Renal cortex interstitium (tissue), 15 donors: ENCODE measurements at places on chromosomes 1 and 21.

DNA sequence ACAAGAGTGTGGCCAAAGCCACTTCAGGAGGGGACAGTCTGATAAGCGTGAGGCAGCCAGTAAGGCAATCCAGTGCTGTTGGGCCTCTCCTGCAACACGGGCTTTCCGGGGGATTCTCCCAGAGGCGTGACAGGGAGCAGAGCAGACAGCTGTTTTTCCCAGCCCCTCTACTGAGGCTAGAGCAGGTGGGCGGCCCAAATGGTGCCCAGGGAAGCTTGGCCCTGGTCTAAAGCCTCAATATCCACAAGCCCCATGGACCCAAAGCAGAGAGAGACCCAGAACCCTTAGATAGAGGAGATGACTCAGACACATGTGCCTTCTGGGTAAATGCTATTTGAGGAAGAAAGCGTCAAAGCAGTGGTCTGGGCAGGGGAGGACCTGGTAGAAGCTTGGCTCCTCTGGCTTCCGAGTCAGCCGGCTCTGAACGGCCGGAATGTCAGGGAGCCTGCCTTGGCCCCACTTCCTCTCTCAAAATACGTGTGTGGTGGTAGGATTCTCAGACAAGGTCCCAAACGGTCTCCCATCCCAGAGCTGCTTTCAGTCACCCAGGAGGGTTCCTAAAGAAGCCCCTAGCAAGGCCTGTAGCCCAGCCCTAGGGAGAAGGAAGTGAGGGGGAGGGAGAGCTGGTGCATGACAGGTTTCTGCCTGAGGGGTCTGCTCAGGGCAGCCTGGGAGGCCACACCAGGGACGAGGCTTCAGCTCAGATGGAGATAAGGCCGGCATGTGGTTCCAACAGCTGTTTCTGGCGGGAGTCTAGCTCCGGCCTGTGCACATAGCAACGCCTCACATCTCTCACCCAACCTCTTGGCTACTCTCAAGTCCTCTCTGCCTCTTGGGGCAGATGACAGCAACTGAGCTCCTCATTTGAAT lies 28.8 kb downstream of the PIK3C2B start:
- DNase-seq = no peak

DNA sequence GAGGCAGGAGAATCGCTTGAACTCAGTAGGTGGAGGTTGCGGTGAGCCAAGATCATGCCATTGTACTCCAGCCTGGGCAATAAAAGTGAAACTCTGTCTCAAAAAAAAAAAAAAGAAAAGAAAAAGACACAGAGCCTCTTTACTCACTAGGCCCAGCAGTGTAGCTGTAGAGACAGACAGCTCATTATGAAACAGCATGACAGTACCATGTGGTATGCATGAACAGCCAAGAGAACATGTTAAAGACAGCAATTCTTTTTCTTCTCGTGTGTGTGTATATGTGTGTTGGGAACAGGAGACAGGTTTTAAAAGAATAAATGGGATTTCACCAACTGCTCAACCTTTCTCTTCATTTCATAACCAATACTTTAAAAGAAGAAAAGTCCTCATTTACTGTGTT lies 118.8 kb downstream of the PIK3R3 start:
- no peak for DNase-seq

DNA sequence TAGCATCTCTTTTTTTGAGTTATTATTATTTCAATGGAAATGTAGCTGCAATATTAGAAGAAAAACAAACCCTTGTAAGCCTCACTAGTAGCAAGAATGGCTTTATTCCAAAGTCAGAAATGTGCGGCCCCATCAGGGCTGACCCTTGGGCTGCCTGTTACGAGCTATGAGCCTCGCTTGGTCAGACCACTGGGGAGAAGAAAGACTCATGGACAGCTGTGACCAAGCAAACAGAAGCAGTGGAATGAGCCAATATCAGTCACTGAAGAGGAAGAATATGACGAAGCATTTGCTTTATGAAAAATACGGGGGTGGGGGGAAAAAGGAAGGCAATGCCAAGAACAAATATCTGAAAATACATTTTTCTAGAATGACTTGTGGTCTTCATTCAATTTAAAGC lies 504.5 kb downstream of the LMO4 start:
- peak; percentile 63 for DNase-seq

DNA sequence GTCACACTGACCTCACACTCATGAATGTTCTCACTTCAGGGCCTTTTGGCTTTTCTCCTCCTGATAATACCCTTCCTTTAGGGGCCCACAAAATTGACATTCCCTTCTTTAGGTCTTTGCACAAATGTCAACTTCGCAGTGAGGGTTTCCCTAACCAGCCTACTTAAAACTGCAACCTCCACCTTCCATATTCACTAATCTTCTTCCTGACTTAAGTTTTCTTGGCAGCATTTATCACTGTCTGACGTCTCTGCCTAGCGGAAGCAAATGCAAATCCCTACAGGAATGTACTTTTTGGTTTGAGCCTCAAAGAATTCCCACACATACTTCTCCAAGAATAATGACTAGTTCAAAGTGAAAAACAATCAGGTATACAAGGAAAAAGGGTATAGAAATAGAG lies 32.8 kb downstream of the INTS7 start:
- DNase-seq = no peak

GRCh38 chr1:227270554-227270953 lies 47.7 kb downstream of the CDC42BPA start:
- no peak for DNase-seq

DNA sequence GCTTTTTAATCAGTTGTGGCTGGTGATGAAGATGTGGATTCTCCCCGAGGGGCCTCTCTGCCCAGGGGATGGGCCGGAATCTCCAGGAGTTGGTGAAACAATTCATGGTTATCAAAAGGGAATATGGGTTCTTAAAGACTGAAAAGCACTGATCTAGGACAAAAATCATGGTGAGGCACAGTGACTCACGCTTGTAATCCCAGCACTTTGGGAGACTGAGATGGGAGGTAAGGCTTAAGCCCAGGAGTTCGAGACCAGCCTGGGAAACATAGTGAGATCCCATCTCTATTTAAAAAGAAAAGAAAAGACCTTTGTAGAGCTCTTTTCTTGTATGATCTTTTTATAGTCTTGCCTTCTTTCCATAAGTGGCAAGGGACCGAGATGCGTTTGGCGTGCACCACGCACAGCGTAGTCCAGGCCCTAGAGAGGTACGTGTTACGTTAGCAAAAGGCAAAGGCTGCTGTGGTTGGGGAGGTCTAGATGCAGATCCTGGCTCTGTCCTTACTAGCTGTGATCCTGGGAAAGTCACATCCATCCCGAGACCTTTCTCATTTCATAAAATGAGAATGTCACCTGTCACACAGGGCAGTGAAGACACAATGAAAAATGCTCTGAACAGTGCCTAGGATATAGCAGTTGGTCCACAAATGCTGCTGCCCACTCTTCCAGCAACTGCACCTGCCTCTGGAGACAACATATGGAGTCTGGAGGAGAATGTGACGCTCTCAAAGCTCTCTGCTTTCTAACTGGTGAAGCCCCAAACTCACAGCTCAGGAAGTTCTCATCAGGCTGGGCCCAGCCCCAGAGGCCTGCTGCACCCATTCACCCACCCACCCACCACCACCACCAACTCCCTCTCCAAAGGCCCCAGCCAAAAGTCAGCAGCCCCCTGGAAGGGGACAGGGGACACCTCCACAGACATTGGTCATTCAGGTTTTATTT lies 54.8 kb downstream of the KIF21B start:
- DNase-seq = no peak

GRCh38 chr1:84089465-84089864 lies 54.6 kb upstream of the PRKACB start:
- DNase-seq = no peak

- DNase-seq = no peak
These were observed 42.3 kb downstream of the HLX start for GRCh38 chr1:220921498-220921897.

GRCh38 chr1:199954699-199955098 lies 72.8 kb upstream of the NR5A2 start:
- no peak for DNase-seq

- DNase-seq = no peak
These were observed 13.1 kb downstream of the GPSM2 start for GRCh38 chr1:108889706-108890384.

DNA sequence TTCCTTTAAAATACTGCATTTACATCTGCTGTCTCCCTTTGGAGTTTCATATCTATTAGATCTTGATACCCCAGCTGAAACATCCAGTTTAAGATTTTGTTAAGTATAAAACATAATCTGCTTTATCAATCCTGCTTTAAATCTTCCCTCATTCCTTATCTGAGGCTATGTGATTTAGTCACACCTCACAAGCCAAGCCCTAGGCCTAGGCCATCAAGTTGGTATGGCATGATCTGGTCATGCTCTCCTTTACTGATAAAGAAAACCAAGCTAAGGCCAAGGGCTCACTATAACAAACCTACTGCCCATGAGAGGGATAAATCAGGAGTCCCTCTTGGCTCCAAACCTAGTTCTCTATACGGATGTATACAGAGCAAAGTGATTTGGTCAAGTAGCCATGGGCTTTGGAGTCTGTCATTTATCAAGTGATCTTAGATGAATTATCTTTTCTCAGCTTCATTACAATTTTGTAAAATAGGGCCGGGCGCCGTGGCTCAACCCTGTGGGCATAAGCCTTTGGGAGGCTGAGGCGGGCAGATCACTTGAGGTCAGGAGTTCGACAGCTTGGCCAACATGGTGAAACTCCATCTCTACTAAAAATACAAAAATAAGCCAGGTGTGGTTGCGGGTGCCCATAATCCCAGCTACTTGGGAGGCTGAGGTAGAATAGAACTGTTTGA lies 22.8 kb downstream of the ENSA start:
- no peak for DNase-seq

DNA sequence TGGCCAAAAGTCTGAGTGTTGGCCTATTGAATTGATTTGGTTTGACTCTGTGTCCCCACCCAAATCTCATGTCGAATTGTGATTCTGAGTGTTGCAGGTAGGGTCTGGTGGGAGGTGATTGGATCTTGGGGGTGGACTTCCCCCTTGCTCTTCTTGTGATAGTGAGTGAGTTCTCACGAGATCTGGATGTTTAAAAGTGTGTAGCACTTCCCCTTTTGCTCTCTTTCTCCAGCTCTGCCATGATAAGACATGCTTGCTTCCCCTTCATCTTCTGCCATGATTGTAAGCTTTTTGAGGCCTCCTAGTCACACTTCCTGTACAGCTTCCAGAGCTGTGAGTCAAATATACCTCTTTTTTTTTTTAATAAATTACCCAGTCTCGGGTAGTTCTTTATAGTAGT lies 297.1 kb upstream of the ZRANB2 start:
- no peak for DNase-seq

DNA sequence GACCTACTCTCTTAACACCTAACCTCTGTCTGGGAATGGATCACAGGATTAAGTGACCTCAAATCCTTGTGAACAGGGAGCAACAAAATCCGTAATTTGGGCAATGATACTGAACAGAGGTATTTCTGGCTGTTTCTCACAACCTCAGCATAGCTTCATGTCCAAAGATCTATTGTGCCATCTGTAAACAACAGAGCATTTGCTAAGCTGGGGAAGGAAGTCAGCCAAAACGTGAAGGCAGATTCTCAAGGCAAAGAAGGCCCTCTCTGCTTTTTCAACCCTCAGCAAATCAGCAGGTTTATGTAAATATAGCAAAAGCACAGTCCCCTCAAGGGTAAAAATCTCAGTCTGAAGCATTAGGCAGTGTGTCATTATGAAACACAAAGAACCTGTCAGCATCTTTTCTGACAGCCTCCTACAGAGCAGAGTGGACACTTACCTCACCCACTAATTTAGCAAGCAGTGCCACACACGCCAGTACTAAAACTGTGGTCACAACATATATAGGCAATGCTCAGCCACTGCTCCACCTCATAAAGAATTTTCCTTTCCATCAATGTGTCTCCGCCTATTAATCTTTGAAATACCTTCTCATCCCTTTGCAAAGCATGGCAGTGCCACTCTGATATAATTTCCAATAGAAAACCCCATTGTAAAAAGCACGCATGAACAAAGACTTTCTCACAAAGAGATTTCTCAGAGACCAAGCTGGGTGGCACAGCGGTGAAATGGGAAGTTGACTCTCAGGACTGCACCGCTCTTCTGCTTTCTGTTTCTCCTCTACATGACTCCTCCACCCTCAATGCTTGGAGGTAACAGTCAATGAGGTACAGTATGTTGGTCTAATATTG lies 188.0 kb downstream of the RERE start:
- DNase-seq = no peak

DNA sequence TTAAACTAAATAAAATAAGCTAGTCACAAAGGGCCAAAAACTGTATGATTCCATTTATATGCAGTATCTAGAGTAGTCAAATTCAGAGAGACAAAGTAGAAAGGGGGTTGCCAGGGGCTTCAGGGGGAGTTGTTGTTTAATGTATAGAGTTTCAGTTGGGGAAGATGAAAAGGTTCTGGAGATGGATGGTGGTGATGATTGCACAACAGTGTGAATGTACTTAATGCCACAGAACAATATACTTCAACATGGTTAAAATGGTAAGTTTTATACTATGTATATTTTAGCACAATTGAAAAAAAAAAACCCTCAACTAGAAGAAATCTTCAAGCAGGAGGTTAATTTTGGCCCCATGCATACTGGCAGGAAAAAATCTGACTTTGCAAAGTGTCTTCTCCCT lies 24.3 kb downstream of the VAV3 start:
- DNase-seq = no peak

DNA sequence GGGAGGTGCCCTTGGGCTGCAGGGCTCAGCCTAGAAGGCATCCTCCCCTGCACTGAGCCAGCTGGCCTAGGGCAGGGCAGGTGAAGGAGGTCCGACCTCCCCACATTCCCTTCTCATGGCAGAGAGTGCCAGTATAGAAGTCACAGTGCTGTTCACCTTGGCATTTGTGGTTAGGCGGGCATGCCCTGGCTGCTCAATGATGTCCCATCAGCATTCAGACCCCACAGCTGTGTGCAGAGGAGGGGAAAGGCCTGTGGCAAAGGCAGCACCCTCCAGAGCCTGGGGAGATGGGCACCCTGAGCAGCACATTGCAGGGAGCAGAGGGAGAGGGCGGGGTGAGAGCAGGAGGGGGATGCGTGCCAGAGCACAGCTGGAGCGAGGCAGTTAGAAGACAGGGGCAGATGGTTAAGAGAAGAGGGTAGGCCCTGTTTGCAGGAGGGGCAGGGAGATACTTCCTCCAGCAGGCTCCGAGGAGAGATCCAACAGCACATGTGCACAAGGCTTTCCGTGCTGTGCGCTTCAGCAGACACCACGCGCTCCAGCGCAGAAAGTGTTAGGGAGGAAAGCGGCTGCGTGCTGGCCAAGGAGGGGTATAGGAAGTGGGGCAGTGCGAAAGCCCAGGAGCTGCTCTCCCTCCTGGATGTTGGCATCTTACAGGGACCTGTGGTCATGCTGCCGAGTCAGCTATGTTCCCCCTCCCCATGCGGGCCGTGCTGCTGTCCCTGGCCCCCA lies 43.7 kb upstream of the COL6A1 start:
- DNase-seq = no peak

DNA sequence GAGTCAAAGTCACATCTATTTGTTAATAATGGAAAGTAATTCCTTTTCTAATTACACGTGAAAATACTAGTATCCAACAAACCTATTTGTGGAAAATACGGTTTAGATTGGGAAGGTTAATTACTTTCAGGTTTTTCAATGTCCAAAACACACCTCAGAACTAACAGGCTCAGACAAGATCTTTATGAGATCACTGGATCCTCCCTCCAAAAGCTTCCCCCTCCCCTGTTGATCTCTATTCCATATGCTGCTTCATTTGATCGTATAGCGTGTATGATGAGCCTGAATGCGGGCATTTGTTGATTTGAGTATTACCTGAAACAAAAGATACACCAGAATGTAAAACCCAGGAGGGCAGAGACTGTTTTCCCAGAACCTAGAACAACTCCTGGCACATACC lies 26.5 kb downstream of the ERG start:
- no peak for DNase-seq
